ENCODE measurements at places on chromosomes 7 and 10. TPM values are rescaled to one million over a fixed set of nuclear protein-coding genes. Genes with fewer than 3 reads are reported as not detected.

The ITGA8 gene
- total RNA-seq = not detected

The CTTNBP2 gene
- total RNA-seq = not detected

The AMZ1 gene
- total RNA-seq = 0.40 TPM

The C7orf57 gene
- 0.12 TPM for total RNA-seq

DNA sequence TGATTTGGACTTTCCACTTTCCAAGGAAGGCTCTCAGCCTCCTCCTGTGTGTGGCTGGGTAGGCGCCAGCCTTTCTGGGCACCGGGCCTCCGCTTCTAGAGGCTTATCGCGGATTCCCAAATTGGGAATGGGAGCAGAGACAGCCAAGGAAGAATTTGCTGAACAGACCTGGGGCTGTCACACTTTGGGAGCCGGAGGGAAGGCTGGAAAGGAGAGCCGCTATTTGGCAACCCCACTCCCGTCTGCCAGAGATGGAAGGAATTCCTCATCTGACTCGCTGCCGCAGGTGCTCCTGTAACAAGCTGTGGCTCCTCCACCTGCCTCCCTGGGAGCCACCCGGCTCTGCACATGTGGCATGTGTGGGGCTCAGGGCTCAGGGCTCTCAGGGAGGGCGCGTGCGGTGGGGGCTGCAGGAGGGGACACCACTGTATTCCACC is 50.8 kb upstream of the ECHDC3 start:
- no peak for DNase-seq

DNA sequence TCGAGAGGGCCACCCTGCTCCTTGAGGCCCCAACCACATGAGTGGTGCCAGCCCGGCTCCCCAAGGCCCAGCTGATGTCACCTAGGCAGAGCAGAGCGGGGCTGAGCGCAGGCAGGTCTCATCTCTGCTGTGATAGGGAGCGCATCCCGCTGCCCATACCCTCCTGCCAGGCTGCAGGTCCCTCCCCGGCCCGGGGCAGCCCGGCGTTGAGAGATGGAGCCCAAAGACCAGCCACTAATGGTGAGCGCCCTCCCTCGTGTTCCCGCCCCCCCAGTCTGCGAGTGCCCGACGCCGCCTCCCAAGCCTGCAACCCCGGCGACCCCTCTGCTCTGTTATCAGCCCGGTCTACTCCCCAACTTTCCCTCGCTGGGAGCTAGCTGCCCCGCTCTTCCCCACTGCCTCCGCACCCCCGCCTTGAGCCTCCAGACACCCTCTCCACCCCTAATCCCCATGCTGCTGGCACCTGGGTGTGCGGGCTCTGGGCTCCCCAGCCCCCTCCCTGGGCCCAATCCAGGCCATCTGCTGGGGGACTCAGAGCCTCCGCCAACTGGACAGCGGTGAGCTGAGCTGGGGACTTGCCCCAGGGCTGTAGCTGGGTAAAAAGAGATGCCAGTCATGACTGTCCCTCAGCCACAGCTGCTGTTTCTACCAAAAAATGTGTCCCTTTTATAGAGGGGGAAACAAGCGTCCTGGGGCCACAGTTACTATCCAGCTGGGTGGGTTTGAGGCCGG is 19.7 kb upstream of the CHST12 start:
- DNase-seq = no peak

DNA sequence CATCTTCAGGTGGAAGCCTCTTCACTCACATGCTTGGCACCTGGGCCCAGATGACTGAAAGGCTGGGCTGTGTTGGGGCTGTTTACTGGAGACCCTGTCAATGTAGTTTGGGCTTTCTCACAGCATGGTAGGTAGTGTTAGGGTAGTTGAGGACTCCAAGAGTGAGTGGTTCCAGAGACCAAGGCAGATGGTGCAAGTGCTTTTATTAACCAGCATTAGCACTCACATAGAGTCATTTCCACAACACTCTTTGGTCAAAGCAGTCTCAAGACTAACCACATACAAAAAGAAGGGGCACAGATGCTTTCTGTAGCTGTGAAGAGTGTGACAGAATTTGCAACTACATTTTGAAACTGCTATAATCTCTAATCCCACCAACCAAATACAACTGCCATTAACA is 135.0 kb downstream of the RTKN2 start:
- DNase-seq = no peak

- no peak for DNase-seq
Observed at GRCh38 chr7:130079846-130080394, 9.6 kb downstream of the KLHDC10 start.

GRCh38 chr10:29530112-29530976 is 104.4 kb downstream of the SVIL start:
- DNase-seq = no peak

DNA sequence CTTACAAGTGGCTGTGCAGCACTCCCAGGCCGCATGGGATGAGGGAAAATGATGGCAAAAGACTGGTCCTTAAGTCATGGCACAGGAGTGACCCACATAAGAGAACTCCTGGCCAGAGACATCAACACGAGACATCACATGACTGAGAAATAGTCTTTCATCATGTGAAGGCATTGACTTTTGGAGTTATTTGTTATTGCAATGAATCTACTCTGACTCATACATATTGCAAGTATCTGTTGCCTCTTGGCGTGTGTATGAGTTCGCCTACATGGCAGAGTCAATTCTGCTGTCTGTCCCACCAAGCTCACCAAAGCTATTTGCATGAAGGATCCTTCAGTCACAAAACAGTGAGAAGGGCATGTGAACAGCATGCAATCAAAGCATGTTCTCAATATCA is 59.7 kb upstream of the HABP2 start:
- no peak for DNase-seq

GRCh38 chr7:132784406-132784805 is 208.1 kb upstream of the PLXNA4 start:
- no peak for DNase-seq

- no peak for DNase-seq
Observed at GRCh38 chr7:127904670-127904985, 126.6 kb downstream of the LRRC4 start.

DNA sequence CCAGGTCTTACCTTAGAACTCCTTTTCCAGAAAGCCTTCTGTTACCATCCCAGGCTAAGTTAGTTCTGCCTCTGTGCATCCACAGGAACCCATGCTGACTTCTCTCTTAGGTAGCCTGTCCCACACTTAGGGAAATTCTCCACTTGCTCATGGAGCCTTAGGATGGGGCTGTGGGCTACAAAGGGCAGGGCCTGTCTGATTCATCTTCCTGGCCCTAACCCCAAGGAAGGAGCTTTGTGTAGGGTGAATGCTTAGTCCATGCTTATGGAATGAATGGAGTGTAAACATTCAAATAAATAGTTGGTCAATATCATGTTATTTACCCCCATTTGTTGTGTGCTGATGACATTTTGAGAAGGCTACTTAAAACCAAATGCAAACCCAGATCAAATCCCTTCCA is 54.7 kb downstream of the EMX2 start:
- no peak for DNase-seq

DNA sequence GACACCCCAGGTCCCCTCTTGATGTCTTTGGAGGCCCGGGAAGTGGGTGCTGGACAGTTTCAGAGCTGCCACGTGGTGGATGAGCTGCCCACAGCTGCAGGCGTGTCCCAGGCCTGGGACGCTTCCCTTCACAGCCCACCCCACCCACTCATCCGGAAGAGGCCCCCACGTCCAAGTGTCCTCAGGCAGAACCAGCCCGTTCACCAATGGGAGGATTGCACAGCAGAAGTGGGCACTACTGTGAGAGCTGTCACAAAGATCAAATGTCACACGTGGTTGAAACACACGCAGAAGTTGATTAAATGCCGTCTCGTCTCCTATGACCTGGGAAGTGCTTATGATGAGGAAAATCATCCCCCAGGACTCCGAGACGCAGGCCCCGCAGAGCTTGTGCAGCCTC is 52.9 kb downstream of the STK32C start:
- no peak for DNase-seq

GRCh38 chr7:45689797-45690761 is 115.9 kb downstream of the ADCY1 start:
- DNase-seq = peak; percentile 26

DNA sequence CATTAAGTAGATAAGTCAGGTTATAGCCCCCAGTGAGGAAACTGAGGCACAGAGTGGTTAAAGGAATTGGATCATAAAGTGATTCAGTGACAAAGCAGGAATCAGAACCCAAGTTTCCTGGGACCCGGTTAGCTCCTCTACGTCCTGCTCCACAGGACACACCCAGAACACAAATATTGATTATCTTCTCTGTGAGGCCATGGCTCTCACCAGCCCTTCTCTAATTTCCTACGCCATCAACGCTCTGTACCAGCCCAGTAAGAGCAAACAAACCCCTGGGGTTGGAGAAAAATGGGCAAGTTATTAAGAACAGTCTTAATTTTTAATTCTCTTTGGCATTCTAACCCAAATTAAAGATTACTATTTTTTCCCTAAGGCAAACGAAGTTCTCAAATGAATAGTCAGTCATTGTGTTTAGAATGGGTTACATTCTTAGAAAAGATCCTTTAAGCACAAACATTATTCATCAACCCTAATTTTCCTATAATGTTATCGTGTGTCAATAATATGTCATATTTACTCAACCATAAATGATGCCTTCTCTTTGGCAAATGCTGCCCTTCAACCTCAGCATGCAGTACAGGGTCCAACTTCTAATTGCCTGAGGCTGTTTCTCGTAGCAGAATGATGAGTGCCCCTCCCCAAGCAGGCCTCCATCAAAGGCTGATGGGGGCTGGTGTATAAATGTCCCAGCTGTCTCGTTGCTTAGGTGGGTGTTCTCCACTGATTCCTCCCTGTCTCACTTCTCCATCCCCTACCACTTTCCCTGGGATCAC is 25.4 kb upstream of the TM9SF3 start:
- DNase-seq = no peak

GRCh38 chr10:70323138-70323696 is 39.4 kb upstream of the NPFFR1 start:
- peak; percentile 93 for DNase-seq

- DNase-seq = no peak
Observed at GRCh38 chr7:157793973-157794745, 457.4 kb downstream of the DNAJB6 start.

- no peak for DNase-seq
Observed at GRCh38 chr10:110278562-110279406, 25.9 kb downstream of the SMNDC1 start.

- no peak for DNase-seq
Observed at GRCh38 chr7:155710530-155710929, 66.1 kb downstream of the RBM33 start.

- no peak for DNase-seq
Observed at GRCh38 chr7:79979437-79979836, 155.2 kb upstream of the GNAI1 start.

- no peak for DNase-seq
Observed at GRCh38 chr7:6306471-6306870, 34.0 kb upstream of the CYTH3 start.

DNA sequence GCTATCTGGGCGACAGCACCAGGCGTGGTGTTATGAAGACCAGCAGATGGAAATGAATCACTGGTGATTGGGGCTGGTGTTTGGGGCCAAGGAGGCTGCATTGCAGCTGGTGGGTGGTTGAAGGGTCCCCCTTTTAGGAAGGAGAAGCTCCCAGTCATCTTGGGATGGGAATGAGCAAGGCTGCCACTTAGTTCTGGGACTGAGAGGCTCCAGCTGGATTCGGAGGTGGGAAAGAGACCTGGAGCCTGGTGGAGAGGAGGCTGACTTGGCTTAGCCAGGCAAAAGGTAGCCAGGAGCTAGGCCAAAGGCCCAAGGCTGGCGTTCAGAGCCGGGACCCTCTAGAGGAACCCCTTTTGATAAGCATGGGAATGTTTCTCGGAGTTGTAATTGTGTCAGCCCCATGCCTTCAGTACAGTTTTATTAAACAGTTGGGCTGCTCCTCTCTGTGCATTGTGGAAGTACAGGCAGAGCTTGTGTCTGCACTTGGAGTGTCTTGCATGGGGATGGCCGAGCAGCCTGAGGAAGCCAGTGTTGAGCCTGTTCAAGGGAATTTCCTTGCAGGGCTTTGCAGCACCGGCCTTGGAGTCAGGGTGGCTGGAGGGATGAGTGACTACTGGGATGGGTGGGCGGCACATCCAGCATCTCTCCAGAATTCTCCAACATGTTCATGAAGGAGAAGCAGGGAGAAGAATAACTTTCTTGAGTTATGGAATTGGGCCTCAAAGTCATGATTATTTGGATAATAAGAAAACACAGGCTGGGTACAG is 234.9 kb downstream of the BAMBI start:
- no peak for DNase-seq
